ENCODE measurements at places on chromosomes 12 and 14. TPM values are rescaled to one million over a fixed set of nuclear protein-coding genes. Genes with fewer than 3 reads are reported as not detected.

GRCh38 chr14:76201162-76201561, 49.4 kb downstream of the GPATCH2L start:
- no peak for DNase-seq

GYS2 gene
- not detected for total RNA-seq

DNA sequence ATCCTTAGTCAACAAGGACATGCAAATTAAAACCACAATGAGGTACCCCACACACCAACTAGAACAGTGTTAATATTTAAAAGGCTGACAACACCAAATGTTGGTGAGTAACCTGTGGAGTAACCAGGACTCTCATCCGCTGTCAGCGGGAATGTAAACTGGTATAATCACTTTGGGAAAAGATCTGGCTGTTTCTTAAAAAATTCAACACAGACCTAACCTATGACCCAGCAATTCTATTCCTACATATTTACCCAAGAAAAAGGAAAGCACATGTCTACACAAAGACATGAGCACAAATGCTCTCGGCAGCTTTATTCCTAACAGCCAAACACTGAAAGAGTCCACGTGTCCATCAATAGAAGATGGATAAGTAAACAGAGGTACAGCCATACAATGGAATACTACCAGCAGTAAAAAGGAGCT, 26.6 kb downstream of the NRDE2 start:
- DNase-seq: no peak

DNA sequence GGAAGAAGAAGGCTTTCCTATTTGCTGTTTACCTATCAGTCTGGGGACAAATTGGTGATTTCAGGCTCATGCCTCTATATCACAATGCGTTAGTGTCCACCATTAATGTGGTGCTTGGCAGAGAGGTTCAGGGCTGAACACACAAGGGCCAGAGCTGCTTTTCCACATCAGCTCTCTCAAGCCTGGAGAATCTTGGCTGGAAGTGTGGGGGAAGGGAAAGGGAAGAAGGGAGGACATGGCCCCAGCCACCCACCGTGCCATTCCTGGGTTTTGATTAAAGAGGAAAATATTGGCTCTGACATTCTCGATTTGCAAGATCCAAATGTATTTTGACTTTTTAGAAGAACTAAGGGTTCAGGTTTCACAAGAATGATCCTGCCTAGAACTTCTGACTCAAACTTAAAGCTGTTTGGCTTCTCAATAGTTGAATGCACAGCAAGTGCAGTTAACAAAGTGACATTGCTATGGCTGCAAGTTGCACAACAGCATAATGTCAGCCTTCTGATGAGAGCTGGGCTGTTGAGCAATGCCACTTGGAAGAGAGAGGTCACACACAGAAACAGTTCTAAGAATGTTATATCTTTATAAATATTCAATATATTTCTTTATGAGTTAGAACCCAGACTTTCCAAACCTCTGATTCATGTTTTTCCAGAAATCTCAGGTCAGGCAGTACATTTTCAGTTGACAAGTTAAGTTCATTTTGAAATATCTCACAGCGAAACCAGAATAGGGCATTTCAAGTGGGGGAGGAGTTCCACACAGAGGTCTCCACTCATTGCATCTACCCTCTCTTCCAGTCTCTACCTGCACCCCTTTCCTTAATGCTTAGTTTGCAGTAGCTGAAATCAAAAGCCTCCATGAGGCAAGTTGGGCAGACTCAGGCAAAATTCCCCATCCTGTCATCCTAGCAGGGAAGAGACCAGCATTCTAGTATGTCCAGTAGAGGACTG, 25.3 kb downstream of the IGF1 start:
- DNase-seq: peak; percentile 19

LALBA gene
- not detected for total RNA-seq

ZNF891 gene
- 3.8 TPM for total RNA-seq

DNA sequence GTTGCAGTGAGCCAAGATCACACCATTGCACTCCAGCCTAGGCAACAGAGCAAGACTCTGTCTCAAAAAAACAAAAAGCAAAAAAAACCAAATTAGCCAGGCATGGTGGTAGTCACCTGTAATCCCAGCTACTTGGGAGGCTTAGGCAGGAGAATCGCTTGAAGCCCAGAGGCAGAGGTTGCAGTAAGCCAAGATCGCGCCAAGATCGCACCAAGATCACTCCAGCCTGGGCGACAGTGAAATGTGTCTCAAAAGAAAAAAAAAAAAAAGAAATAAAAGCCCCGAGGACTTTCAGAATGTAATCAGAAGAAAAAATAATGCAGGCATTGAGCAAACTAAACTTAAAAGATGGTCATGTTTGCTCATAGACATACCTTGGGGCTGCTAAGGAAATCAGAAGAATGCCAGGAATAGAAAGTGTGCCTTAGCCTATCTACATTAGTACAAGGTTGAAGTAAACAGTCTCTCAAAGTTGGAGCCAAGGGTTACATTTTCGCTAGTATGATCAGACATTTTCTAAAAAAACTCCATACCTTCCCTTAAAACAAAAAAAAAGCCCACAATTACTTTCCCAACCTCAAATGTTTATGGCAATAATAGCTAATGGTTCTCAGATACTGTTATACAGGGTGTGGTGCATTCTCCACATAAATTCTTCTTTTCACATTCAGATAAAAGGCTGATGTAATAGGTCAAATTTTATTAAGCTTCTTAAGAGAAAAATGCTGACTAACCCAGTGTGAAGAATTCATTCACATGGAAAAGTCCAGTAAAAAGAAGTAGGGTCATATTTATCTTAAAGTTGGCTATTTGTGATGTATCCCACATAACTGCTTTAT, 15.8 kb downstream of the DTD2 start:
- DNase-seq: no peak

GRCh38 chr12:1607940-1608712, 13.7 kb upstream of the FBXL14 start:
- DNase-seq: no peak

DNA sequence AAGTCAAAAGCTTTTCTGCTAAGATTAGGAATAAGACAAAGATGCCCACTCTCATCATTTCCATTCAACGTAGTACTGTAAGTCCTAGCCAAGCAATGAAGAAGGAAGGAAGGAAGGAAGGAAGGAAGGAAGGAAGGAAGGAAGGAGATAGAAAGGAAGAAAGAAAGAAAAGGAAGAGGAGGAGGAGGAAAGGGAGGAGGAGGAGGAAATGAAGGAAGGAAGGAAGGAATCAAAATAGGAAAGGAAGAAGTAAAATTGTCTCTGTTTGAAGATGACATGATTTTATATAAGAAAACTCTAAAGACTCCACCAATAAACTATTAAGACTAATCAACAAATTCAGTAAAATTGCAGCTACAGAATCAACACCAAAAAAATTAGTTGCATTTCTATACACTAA, 66.0 kb upstream of the DHRS4 start:
- DNase-seq: no peak

GALNT8 gene
- 7.5 TPM for total RNA-seq

DNA sequence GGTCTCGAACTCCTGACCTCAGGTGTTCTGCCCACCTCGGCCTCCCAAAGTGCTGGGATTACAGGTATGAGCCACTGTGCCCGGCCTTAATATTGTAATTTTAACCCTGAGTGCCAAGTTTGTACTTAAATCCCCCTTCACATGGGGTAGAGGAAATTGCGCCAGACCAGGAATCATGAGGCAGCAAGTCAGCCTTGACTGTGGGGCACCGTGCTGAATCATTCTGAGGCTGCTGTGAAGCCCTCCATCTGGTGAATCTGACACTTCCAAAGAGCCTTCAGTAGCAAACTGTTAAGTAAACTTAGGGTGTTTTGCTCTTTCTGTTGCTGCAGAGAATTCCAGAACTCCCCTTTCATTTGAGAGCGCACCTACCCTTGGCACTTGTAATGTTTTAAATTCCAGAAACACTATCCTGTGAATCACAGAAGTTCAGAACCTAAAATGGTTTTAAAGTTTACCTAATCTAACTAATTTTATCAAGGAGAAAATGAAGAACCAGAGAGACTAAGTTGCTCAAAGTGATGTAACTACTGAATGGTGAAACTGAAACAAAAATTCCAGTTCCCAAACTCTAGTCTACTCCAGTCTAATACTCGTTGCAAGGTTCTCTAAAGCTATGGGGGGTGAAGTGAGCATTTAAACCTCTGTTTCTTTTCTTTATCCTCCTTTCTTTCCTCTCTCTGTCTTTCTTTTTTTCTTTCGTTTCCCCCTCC, 7.5 kb downstream of the HEBP1 start:
- peak; percentile 43 for DNase-seq

DNA sequence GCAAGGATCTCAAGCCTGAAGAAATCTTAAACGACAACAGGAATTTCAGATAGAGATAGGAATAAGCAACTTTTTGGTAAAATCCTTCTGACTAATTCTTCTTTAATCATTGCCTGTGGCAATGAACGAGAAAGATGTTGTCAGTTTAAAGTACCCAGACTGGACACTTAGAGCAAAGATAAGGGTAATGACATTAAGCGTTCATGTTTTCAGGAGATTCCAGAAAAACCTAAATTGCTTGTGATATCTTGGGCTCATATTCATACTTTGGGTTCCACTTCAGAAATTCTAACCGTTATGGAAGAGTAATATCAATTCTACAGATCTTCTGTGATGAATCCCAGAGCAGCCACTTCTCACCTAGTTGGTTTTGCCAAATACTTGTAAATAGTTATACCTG, 73.7 kb upstream of the RHOJ start:
- DNase-seq: no peak

KRT74 gene
- total RNA-seq: not detected

DPPA3 gene
- not detected for total RNA-seq

- peak; percentile 92 for DNase-seq
Observed at GRCh38 chr12:69024413-69024812, 91.4 kb upstream of the CPM start.

- DNase-seq: no peak
Observed at GRCh38 chr12:55624056-55624455, 12.6 kb upstream of the OR10P1 start.

BATF gene
- 2.7 TPM for total RNA-seq

OSBPL8 gene
- 33.3 TPM for total RNA-seq
